Stimulated activated CD8-positive, alpha-beta memory T cell treated with anti-CD3 and anti-CD28 coated beads, Interleukin-2, amount 100 ng/mL, for 48 hours (primary cell): ENCODE measurements at places on chromosomes 4 and X.

- no peak for DNase-seq
Observed at GRCh38 chr4:175891851-175892250, 79.8 kb upstream of the GPM6A start.

GRCh38 chr4:117740736-117741135 lies 293.6 kb upstream of the NDST3 start:
- DNase-seq = no peak

DNA sequence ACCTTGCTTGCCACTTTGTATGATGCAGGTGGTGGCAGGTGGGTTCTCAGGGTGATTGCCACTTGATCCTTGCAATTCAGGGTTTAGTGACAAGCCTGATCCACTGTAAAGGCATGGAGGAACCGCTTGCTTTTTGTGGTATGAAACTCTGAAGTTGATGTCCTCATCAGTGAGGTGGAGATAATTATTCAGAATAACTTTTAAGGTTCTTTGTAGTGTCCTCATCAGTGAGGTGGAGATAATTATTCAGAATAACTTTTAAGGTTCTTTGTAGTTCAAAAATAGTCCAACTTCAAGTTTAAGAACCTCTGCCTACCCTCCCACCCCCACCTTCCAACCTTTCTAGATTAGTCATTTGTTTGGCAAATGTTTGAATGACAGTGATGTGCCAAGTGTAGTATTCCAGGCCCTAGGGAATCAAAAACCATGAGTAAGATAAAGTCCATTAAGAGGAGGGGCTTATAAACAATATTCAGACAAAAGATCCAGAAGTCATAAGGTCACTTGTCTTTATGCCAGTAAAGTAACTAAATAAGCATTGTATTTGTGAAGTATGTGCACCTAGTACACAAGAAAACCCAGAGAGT lies 51.2 kb downstream of the DCUN1D4 start:
- DNase-seq = no peak

DNA sequence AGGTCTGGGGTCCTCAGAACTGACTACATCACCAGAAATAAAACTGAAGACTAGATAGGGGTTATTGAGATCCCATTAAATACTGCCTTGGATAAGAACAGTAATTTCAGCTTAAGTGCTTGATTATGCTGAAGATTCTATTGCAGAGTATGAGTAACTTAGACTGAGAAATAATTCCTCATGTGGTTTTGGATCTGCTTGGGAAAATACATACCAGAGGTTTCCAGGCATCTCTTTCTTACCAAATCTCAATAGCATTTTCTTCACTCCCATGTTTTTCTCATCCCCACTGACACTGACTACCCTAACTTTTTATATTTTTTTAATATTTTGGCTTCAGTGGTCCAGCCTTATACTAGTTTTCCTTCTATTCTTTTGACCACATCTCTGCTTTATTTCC lies 92.0 kb upstream of the TEX13D start:
- DNase-seq = no peak

DNA sequence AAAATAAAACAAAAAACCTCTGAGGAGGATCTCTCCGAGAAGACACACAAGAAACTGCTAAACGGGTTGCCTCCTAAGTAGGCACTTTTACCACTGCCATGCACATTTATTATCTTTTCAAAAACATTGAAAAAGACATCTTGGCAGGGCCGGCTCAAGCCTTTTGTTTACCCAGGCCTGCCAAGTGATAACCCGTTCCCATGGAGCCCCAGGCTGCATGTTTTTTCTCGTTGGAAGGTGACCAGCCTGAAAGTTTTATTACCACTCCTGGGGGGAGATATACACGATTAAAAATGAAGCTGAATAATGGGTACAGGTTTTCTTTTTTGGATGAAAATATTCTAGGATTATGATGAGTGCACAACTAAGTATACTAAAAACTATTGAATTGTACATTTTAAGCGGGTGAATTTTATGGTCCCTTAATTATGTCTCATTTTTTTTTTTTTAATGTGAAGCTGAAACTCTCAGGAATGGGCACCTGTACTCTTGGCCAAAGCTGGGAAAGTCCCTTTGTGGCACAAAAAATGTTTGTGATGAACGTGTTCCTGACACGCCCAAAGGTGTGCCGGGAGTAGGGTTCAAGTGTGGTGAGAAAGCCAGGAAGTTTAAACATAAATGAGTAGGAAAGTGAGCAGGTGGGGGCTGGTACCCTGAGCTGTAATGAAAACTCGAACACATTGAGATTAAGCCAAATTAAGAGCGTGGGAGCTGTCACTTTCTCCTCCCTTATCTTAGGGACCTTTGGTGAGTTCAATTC lies 1.5 kb upstream of the MAP7D2 start:
- no peak for DNase-seq

DNA sequence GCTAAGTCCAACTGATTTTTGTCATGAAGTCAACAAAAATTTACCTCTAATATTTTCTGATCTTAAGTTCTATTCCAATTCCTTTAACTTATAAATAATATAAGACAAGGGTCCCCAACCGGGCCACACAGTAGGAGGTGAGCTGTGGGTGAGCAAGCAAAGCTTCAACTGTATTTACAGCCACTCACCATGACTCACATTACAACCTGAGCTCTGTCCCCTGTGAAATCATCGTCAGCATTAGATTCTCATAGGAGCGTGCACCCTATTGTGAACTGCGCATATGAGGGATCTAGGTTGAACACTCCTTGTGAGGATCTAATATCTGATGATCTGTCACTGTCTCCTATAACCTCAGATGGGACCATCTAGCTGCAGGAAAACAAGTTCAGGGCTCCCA lies 227.4 kb downstream of the MAPK10 start:
- no peak for DNase-seq

GRCh38 chr4:115113506-115114106 lies at the start of gene NDST4:
Gene NDST4 (minus strand): TSS chr4:115113620. CDS start chr4:115077036, 36,584 bp downstream.
- no peak for DNase-seq
